NCI-H2171 treated with DMSO at 0.1 percent for 48 hours (cell line): ENCODE measurements at places on chromosomes 3 and 15.

DNA sequence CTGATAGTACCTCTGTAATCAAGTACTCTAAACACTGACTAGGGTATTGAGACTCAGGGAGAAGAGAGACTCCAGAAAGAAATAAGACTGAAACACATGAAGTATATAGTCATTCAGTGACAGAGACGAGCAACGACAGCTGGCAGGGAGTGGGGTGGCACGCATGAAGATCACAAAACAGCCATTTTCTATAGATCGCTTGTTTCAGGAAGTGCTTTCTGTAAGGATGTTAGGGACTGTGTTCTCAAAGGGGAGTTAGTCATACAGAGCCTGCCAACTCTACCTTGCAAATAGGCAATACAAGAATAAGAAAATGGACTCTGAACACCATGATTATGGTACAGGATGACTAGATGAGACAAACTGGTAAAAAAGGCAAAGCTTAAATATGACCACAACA, 139.5 kb downstream of the TBL1XR1 start:
- DNase-seq = no peak

- no peak for DNase-seq
These were observed 37.8 kb upstream of the SLC6A1 start for GRCh38 chr3:10954740-10955139.

DNA sequence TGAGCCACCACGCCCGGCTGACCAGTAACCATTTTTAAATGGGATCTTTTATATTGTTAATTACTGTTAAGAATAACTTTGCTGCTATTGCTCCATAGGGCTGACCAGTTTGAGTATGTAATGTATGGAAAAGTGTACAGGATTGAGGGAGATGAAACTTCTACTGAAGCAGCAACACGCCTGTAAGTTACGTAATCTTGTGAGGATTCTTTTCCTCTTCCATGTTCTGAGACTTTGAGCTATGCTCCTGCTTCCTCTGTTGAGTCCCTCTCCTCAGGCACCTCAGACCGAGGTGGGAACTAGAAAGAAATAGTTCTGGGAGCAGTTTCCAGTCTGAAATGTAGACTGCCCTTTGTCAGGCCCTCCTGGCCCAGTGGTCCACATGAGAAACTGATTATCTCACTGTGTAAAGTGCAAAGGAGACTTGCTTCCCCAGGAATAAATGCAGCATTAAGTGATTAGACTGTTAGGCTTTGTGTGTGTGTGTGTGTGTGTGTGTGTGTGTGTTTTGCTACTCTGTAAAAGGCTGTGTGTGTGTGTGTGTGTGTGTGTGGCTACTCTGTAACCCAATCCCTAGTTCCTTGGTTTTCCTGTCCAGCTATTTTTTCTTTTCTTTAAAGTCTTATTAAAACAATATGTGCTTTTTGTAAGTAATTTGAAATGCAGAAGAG, 5.2 kb downstream of the POLR2H start:
- DNase-seq = no peak

- DNase-seq = no peak
These were observed 4.4 kb downstream of the ADAMTS17 start for GRCh38 chr15:100337096-100338044.
